Immature natural killer cell (primary cell): ENCODE measurements at places on chromosomes 13 and 19.

GRCh38 chr13:97333983-97334382 lies 100.0 kb upstream of the RAP2A start:
- no peaks in the 10 kb centered on the region for H3K36me3 ChIP-seq
- H3K4me3 ChIP-seq: no peak overlapping the region
- no peak for DNase-seq
- no peaks in the 10 kb centered on the region for H3K27me3 ChIP-seq
- H3K4me1 ChIP-seq: peaks cover 25% of the 10 kb centered on the region

DNA sequence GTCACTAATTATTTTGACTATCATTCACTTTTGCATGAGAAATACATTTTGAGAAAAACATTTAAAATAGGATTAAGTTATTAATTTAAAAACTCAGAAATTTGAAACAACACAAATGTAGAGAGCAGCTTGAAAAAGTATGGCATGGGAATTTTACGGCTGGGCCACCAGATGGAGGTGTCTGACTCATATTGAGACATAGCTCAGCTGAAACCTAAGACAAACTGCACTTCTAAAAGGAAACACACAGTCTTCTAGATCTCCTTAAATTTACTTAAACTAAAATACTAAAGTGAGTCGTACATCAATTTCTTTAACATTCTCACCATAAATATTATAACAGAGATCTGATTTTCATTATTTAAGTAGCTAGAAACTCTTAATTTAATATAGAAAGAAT lies 41.9 kb upstream of the POSTN start:
- H3K27me3 ChIP-seq: no peaks in the 10 kb centered on the region
- no peak for DNase-seq
- H3K4me3 ChIP-seq: no peak overlapping the region
- H3K4me1 ChIP-seq: no peaks in the 10 kb centered on the region
- no peaks in the 10 kb centered on the region for H3K36me3 ChIP-seq
- H3K27ac ChIP-seq: no peak overlapping the region

DNA sequence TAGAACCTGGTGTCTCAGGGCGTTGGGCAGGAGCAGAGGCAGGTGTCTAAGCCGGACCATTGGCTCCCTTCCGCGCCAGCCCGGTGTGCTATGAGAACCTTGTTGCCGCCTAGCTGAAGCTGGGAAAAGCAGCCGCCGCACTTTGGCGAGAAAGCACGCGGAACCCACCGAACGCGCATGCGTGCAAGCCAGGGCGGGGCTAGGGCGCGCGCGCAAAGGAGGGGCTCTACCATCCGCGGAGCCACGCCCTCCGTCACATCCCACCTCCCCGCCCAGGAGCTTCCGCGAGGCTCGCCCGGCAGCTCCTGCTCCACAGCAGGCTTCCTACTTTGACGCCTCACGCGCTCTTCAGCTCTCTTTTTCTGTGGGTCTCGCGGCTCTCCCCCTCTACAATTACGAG lies 51.3 kb downstream of the WDR87 start:
- no peaks in the 10 kb centered on the region for H3K36me3 ChIP-seq
- H3K4me1 ChIP-seq: no peaks in the 10 kb centered on the region

GRCh38 chr13:38914070-38914469 lies 76.6 kb downstream of the STOML3 start:
- H3K27me3 ChIP-seq: no peaks in the 10 kb centered on the region
- DNase-seq: no peak
- no peak overlapping the region for H3K4me3 ChIP-seq
- H3K4me1 ChIP-seq: no peaks in the 10 kb centered on the region

DNA sequence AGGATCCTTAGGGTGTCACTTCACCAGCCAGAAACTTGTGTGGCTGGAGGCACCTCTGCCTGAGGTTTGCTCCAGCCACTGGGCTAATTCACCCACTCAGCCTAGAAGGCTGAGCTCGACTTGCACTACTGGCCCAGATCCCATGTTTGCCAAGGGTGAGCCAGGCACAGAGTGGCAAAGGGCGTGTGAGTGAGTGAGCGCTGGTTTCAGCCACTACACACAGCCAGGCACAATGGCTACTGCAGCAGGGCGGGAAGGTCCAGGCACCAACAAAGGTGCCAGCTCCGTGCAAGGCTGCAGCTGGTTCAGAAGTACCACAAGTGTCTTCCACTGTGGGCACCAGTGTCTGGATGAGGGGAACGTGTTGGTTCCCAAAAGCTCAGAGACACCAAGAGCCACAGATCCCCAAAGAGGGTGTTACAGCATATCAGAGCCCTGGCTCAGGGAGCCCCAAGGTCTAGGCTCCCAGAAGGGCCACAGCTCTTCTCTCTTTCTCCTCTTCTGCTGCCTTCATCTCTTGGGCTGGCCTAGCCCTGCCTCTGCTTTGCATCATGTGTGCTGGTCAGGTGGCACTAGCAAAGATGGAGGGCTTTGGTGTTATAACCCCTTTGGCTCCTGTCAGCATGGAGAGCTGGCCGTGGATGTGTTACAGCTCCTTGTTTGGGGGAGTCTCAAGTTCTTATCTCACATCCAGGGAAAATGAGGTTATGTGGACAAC lies 736.3 kb upstream of the KLHL1 start:
- H3K36me3 ChIP-seq: no peaks in the 10 kb centered on the region
- no peaks in the 10 kb centered on the region for H3K27me3 ChIP-seq
- peaks cover 1% of the 10 kb centered on the region for H3K4me1 ChIP-seq
- no peak overlapping the region for H3K27ac ChIP-seq
- no peak overlapping the region for H3K4me3 ChIP-seq

DNA sequence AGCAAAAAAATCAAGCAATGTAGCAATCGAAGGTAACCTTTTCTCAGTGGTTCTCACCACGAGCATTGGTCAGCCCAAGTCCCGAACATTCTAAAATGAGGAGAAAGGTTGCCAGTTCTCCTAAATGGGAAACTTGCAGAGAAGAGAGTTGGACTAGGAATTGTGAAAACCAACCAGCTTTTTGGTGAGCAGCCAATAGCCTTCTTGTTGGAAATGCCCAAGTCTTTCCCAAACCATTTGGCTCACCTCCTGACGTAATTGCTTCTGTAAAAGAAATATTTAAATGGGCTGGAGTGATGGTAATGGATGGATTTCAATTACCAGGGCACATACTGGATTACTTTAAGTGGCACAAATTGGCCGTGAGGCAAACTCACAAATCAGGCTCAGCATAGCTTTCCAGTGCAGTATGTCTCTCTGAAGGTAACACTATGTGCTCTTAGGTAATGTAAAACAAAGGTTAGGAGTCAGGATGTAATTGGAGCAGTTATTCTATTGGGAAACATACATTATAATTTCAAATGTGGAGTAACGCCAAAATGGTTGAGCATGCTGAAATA lies 423.2 kb downstream of the KLF5 start:
- H3K27ac ChIP-seq: no peak overlapping the region
- H3K27me3 ChIP-seq: peaks cover 5% of the 10 kb centered on the region
- no peaks in the 10 kb centered on the region for H3K4me1 ChIP-seq
- DNase-seq: no peak

GRCh38 chr13:42048684-42049453 lies 421 bp downstream of the DGKH start:
- no peak overlapping the region for H3K27ac ChIP-seq
- peaks cover 13% of the 10 kb centered on the region for H3K4me1 ChIP-seq
- H3K27me3 ChIP-seq: peaks cover 17% of the 10 kb centered on the region
- H3K36me3 ChIP-seq: no peaks in the 10 kb centered on the region
- H3K4me3 ChIP-seq: peak overlapping the region; percentile 80
- DNase-seq: peak; percentile 36

DNA sequence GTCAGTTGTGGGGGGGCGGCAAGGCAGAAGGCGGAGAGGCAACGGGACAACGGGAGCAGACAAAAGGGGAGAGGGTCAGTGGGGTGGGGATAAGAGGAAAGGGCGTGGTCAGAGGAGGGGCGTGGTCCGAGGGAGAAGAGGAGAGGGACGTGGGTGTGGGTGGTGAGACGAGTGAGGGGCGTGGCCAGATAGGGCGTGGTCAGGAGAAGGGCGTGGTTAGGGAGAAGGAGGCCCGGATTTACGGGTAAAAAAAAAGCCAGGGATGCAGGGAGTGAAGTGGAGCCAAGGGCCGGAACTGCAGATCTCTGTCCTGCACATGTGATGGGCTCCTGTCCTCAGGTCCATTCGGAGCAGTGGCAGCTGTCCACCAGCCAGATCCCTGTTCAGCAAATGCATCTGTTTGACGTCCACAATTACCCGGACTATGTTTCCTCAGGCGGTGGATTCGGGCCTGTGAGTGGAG lies 21.5 kb downstream of the CPT1C start:
- H3K4me3 ChIP-seq: no peak overlapping the region
- DNase-seq: no peak
- peaks cover 8% of the 10 kb centered on the region for H3K4me1 ChIP-seq
- peaks cover 5% of the 10 kb centered on the region for H3K27me3 ChIP-seq
- no peak overlapping the region for H3K27ac ChIP-seq
- H3K36me3 ChIP-seq: no peaks in the 10 kb centered on the region
